NCI-H1105 treated with DMSO at 0.1 percent for 48 hours (cell line): ENCODE measurements at places on chromosomes 3 and 15.

GRCh38 chr3:135895734-135896121, 69.8 kb upstream of the PPP2R3A start:
- no peak for DNase-seq

GRCh38 chr15:86413191-86413590, 333.5 kb downstream of the AGBL1 start:
- DNase-seq, result no peak

GRCh38 chr15:37618353-37618752, 316.1 kb upstream of the TMCO5A start:
- DNase-seq, result no peak

GRCh38 chr15:78225783-78226541, 8.4 kb downstream of the ACSBG1 start:
- no peak for DNase-seq

DNA sequence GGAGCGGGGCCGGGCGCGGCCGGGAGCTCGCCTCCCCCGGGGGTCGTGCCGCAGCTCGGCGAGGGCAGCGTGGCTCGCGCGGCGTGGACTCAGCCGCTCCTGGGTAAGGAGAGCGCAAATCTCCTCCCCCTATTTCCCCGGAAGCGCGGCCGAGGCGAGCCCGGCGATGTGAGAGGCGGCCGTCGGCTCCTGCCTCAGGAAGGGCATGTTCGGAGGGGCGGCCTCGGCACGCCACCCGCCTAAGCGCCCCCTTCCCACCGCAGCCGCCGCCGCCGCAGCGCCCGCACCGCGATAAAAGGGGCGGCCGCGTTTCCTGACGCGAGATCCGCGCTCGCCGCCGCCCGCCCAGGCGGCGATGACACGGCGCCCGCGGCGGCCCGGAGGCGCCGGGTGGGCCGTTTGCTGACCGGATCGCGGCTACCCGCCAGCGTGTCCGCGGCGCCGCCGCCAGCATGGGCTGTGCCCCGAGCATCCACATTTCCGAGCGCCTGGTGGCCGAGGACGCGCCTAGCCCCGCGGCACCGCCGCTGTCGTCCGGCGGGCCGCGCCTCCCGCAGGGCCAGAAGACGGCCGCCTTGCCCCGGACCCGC, at the start of gene PDE8A:
Gene PDE8A (plus strand): TSS at position 146 of the 590 bp plus-strand sequence. CDS start 307 bp downstream, at position 453.
- no peak for DNase-seq

- DNase-seq, result no peak
Observed at GRCh38 chr3:127135241-127136023, 57.5 kb upstream of the PRR23E start.
